Hair follicular keratinocyte (primary cell): ENCODE measurements at places on chromosomes 11 and 22. TPM values are rescaled to one million over a fixed set of nuclear protein-coding genes. Genes with fewer than 3 reads are reported as not detected.

Gene PARVA
- total RNA-seq = 17.7 and 23.0 TPM in 2 replicates

Gene KDM4E
- not detected in 2 replicates for total RNA-seq

Gene MN1
- total RNA-seq = 8.8 and 22.3 TPM in 2 replicates

Gene ESAM
- total RNA-seq = not detected in 2 replicates

Gene ZBED5
- total RNA-seq = 17.4 and 19.8 TPM in 2 replicates

Gene SYCE3
- total RNA-seq = not detected in 2 replicates

Gene HTR3B
- total RNA-seq = not detected in 2 replicates

Gene PLEKHA7
- 0.16 TPM in 1 of 2 replicates, not detected in the other for total RNA-seq

Gene IGLL1
- total RNA-seq = not detected in 2 replicates

Gene CST6
- 0.34 and 1.8 TPM in 2 replicates for total RNA-seq

Gene XKR3
- total RNA-seq = not detected in 2 replicates
